ENCODE measurements at places on chromosomes 5 and 9.
A peak's percentile ranks its signal among the peaks of the same experiment; 100 is the strongest.

- no peak for DNase-seq
Observed at GRCh38 chr5:53411388-53411787, 69.0 kb upstream of the FST start.

GRCh38 chr5:66345281-66345680 is 201.2 kb downstream of the SREK1 start:
- no peak for DNase-seq

GRCh38 chr5:158843305-158843704 is 256.4 kb downstream of the EBF1 start:
- no peak for DNase-seq

DNA sequence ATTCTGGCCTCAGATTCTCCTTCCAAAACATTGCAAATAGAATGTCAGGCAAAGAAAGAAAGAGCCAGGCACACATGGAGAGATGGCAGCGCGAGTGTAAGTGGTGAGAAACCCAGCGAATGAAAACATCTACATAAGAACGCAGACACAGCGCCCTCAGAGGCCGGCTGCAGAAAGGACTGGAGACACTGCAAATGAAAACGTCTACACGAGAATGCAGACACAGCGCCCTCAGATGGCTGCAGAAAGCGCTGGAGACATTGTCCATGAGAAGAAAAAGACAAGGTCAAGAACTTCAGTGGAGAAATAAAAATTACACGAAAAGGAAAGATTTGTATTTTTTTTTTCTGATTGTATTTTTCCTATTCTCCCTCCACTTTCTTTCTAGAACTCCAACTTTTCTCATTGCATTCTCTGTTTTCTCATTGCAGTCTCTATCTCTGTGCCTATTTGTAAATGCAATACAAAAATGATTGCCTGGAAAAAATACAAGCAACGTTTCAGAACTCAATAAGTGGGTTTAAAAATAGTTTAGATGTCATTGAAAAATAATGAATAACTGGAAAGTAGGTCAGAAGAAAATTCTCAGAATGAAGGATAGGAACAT is 117.9 kb upstream of the LPCAT1 start:
- DNase-seq = peak; percentile 88

- no peak for DNase-seq
Observed at GRCh38 chr5:125113328-125113727, 366.9 kb upstream of the ZNF608 start.

DNA sequence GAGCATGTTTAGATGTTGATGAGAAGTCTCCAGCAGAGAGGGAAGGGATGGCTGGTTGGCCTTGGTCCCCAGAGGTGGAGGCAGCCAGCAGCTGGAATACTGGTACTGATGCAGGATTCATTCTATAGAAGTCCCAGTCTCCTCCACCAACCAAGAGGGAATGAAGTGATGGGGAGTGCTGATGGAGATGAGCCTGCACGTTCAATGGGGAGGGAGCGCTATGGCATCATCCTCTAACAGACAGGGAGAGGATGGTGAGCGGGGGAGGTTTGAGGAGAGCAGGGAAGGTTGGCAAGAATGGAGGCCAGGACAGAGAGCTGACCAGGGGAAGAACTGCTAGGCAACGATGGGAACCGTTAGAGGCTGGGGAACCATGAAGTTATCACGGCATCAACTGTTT is 159.8 kb upstream of the MVB12B start:
- DNase-seq = no peak

- peak; percentile 57 for DNase-seq
Observed at GRCh38 chr9:96674906-96675538, 19.9 kb upstream of the PRXL2C start.

- peak; percentile 34 for DNase-seq
Observed at GRCh38 chr9:76218886-76219445, 175.3 kb downstream of the RFK start.

DNA sequence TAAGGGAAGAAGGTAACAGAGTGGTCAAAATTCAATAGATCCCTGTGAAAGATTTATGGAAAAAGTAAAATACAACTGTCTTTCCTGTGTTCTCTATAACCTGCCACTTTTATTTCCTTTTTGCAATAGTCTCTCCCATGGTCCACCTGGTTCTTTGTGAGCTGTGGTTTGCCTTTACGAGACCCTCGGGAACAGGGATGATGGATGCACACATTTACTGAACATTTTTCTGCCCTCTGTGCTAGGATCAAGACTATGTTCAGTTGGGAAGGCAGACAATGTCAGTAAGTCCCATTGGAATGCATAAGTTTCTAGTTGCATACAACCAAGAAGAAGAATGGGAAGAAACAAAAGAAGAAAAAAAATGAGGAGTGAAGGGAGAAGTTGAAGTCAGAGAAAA is 281.2 kb downstream of the TRPM3 start:
- no peak for DNase-seq

- DNase-seq = no peak
Observed at GRCh38 chr5:72007336-72008111, 99.8 kb upstream of the MAP1B start.

- no peak for DNase-seq
Observed at GRCh38 chr9:38332625-38333024, 59.9 kb upstream of the ALDH1B1 start.

DNA sequence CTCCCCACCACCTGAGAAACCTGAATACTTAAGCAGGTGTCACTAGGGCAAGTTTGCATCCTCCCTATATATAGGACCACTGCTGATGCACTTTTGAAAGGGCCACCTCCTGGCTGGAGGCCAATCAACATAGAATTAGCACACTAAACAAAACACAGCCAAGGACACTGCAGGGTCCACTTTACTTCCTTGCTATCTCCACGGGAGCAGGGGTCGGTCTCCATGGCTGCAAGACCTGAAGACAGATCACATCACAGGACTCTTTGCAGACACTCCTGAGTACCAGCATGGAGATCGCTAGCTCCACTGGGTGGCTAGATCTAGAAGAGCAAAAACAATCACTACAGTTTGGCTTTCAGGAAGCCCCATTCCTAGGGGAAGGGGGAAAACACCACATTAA is 72.3 kb downstream of the C9orf153 start:
- DNase-seq = peak; percentile 4

DNA sequence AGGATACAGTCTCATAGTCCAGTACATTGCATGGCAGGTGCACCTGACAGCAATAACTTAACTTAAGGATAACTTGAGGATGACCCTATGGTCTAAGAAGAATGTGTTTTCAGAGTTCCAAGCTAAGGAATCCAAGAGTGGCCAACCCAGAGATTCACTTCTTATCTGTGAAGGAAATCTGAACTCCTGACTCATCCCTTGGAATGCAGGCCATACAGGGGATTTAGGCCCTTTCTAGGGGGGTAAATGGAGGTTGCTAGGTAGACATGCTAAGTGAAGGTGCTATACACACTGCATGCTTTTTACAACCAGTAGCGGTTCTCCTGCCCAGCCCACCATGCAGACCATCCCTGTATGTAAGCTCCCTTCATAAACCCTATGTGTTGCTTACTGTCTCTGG is 50.4 kb downstream of the HTR1A start:
- no peak for DNase-seq

- peak; percentile 90 for DNase-seq
Observed at GRCh38 chr9:106945727-106946660, 83.0 kb downstream of the ZNF462 start.

- peak; percentile 56 for DNase-seq
Observed at GRCh38 chr9:120475341-120475740, 104.6 kb downstream of the CDK5RAP2 start.

GRCh38 chr5:1251678-1252580 is 26.7 kb downstream of the SLC6A18 start:
- DNase-seq = no peak

- DNase-seq = no peak
Observed at GRCh38 chr9:22976454-22976853, 529.8 kb downstream of the DMRTA1 start.

GRCh38 chr9:16030528-16031185 is 477.8 kb downstream of the CCDC171 start:
- peak; percentile 97 for DNase-seq

- peak; percentile 50 for DNase-seq
Observed at GRCh38 chr5:69295088-69295754, 37.4 kb downstream of the CCDC125 start.

- DNase-seq = no peak
Observed at GRCh38 chr9:2725126-2725525, 7.8 kb downstream of the KCNV2 start.

DNA sequence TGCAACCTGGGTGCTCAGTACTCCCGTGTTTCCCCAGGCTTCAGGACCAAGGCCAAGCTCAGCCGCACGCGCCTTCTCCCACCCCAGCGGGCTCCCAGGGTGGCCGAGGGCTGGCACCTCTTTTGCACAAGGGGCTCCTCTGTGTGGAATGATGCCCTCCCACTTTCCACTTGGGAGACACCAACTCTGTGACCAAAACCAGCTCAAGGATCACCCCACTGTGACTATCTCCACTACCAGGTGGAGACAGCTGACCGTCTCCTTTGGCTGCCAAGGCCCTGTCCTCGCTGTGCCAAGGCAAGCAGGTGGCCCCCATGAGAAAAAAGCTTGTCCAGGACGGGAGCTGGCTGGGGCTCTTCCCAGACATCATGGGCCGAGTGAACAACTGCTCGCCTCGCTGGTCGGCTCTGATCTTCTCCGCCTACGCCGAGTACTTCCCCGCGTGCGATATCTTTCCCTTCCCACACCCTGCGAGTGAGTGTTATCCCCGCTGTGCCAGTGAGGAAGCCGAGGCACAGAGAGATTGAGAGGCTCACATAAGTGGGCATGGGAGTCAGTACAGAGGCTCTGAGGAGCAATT is 132.8 kb downstream of the ZNF354C start:
- no peak for DNase-seq

GRCh38 chr9:88820055-88820454 is 171.2 kb upstream of the S1PR3 start:
- DNase-seq = no peak

GRCh38 chr9:71403106-71403505 is 281.7 kb upstream of the TRPM3 start:
- no peak for DNase-seq

DNA sequence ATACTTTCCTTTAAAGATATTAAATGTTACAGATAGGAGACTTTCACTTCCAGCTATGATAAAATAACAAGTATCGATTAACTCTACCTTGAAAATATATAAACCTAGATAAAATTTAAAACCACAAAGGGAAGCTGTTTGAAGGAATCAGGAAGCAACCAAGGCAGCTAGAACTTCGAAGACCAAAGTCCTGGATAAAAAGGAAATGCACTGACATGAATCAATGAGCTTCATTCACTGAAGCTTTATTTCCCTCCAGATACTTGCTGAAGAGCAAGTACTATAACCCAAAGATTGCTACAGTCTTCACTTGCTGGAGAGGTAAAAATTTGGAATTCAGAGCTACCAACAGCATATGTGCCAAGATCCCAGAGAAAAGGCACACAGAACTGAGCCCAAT is 144.1 kb downstream of the PIK3R1 start:
- no peak for DNase-seq

GRCh38 chr5:139985290-139985689 is 57.8 kb downstream of the NRG2 start:
- DNase-seq = no peak

- DNase-seq = no peak
Observed at GRCh38 chr9:28916348-28916747, 1343.1 kb upstream of the C9orf72 start.

- peak; percentile 36 for DNase-seq
Observed at GRCh38 chr5:167232675-167233311, 1058.7 kb upstream of the WWC1 start.

DNA sequence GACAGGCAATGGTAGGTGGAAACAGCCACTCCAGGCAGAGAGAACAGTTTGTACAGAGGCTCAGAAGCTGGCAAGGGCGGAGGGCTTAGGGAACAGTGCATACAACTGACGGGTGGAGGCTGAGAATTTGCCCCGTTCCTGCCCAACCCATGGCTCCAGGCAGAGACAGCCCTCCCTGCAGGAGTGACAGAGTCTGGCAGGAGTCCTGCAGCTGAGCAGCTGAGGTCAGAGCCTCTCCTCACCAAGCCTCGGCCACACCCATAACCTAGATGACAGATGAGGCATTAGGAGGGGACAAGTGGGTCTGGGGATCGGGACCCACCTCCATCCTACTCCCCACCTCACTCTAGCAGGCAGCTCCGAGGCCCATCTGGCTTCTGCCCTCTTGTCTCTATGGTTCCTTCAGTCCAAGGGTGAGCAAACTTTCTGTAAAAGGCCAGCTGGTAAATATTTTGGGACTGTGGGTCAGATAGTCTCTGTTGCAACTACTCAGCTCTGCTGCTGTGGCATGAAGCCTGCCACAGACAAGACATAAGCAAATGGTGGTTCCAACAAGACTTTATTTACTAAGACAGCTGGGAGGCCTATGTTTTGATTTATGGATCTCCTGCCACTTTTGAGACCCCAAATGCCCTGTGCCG is 83.7 kb downstream of the SH3TC2 start:
- no peak for DNase-seq

DNA sequence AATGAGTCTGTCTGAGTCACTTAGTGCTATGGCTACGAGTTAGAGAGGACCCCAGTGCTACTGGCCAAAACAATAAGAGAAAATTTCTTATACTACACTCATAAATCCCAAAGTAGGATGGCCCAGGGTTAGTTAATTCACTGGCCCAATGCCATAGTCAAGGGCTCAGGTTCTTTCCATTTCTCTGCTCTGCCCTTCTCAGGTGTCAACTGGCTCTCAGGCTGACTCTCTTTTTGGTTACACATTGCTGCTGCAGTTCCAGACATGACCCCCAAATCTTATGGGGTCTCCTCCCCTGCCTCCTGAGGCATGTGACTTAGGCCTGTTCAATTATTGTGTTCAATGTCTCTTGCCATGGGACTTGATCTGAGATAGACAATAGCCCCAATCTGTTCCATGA is 70.4 kb downstream of the ARHGEF37 start:
- no peak for DNase-seq

- DNase-seq = no peak
Observed at GRCh38 chr5:179696603-179697002, 2.2 kb upstream of the CANX start.

DNA sequence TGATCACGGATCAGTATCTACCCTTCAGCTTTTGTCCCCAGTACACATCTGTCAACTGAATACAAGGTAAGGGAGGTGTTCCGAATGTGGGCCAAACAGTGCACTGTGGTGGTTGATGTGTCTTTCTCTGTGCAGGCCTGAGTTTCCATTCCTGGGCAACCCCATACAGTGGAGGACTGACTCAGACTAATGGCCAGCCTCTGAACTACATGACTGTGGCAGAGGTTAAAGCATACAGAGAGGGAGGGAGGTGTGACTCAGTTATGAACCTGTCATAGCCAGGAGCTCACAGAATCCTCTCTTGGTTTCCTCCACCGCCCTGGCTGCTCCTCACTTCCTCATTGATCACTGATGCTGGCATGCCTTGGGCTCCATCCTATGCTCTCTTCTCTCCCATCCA is 136.4 kb upstream of the TAS2R1 start:
- DNase-seq = peak; percentile 71

- no peak for DNase-seq
Observed at GRCh38 chr9:5518937-5519319, 8.6 kb downstream of the PDCD1LG2 start.

- peak; percentile 70 for DNase-seq
Observed at GRCh38 chr5:139131465-139131864, 66.7 kb downstream of the SIL1 start.

- DNase-seq = peak; percentile 96
Observed at GRCh38 chr5:91383027-91383955, at the start of gene ARRDC3. Gene ARRDC3 (minus strand): TSS chr5:91383317. CDS start chr5:91383092, 225 bp downstream.
